CD4-positive, alpha-beta T cell treated with Interleukin-2 at 100 ng/mL for 4 hours (primary cell): ENCODE measurements at places on chromosomes 12 and 14.

GRCh38 chr12:67358781-67359338 lies 89.7 kb downstream of the CAND1 start:
- no peak for DNase-seq

- no peak for DNase-seq
Measured at GRCh38 chr14:23667134-23667533, 31.0 kb downstream of the DHRS2 start.

GRCh38 chr12:57011438-57012424 lies 4.6 kb downstream of the TAC3 start:
- peak; percentile 26 for DNase-seq

GRCh38 chr12:53122961-53123468 lies 19.7 kb downstream of the SOAT2 start:
- DNase-seq, result no peak

DNA sequence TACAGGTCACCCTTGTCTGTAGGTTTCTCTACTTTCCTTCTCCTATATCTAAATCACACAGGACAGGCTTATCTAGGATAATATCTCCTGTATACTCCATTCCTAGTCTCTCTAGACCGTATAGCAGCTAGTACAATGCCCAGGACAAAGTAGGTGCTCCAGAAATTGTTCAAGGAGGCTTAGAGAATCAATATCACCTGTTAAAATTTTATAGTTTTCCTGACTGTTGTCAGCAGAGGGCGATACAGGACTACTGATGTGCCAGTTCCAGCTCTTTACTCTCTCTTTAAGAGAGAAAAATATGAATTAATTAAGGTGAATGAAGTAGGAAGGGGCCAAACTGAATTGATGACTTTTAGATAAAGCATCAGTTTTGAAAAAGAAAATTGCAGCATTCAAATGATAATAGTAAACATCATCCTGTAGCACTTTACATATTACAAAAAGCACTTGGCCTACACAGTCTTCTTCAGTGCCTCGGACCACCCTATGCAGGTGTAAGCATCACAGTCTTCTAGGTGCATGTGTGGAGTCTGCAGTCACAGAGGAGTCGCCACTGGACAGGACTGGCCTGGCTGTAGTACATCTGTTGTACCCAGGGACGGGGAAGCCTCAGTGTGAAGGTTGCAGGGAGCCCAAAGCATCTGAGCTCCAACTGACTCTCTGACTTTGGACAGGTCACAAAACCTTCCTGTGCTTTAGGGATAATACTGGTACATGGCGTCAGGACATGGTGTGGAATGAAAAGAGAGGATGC lies 61.9 kb upstream of the MAX start:
- DNase-seq, result peak; percentile 70

DNA sequence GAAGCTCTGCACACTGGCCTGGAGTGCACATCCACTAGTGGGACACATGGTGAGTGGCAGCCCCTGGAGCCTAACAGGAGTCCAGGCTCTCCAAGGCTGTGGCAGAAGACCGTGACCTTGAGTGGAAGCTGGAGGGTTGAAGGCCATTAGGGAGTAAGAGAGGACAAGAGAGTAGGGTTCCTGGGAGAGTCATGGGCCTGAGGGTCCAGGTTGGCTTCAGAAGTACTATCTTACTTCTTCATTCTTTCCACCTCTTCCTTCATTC lies 406 bp downstream of the IL23A start:
- DNase-seq, result no peak

- DNase-seq, result no peak
Measured at GRCh38 chr12:94690198-94690771, 39.9 kb upstream of the TMCC3 start.

DNA sequence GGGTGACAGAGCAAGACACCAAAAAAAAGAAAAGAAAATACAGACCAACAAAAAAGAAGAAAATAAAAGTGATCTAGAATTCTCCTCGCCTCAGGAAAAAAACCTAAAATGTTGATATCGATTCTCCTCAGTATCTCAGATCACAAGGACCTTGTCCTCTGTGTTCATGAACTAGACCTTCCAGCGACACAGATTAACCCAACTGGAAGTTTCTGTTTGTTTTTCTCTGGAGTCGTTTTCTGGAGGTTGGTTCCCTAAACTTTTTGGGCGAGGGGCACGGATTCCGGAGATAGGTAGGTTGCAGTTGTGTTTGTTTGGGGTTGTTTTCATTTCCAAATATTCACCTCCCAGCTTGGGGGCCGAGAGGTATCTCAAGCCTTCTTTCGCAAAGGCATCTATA lies 559 bp upstream of the RFC5 start:
- no peak for DNase-seq

DNA sequence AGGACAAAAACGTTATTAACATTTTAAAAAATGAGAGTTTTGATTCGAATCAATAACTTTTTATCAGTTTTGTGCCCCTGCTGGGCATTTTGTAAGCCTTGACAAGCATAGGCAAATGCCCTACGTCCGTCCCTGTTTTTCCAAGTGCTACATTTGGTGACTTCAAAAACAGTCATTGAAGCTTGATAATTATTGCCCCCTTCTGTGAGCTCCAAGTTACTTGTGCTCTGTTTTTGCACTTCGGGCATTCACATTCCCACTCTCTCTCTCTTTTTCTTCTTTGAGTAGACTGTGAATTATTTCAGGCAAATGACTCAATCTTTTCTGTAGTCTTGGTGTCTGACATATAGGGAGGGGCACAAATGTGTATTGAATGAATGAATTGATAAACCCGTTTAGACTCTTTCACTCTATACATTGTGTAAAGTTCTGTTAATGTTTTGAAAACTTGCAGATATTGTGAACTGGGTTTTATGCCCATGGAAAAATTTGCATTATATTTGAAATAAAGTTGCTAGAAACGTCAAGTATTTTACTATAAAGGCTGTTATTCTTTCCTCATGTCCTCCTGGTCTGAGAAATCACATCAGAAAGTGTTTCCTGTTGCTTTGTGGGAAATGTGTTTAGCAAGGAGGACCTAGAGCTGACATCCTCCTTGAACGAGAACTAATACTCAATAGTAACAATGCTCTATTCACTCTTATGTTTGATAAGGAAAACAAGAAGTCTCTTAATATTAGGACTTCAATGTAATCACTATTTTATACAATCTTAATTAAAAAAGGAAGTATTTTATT lies 1.4 kb downstream of the APAF1 start:
- DNase-seq, result peak; percentile 8

GRCh38 chr12:56645201-56645716 lies 525 bp downstream of the ATP5F1B start:
- DNase-seq, result no peak

GRCh38 chr12:52800259-52800917 lies 4.5 kb upstream of the KRT3 start:
- no peak for DNase-seq
